ENCODE measurements at places on chromosomes 12 and 14.

DNA sequence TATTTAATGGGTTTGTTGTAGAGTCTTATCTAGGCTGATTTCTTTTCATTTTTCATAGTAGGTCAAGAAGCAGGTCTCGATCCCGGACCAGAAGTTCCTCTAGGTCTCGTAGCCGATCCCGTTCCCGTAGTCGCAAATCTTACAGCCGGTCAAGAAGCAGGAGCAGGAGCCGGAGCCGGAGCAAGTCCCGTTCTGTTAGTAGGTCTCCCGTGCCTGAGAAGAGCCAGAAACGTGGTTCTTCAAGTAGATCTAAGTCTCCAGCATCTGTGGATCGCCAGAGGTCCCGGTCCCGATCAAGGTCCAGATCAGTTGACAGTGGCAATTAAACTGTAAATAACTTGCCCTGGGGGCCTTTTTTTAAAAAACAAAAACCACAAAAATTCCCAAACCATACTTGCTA is 4.2 kb downstream of the SRSF5 start:
- no peak for DNase-seq

DNA sequence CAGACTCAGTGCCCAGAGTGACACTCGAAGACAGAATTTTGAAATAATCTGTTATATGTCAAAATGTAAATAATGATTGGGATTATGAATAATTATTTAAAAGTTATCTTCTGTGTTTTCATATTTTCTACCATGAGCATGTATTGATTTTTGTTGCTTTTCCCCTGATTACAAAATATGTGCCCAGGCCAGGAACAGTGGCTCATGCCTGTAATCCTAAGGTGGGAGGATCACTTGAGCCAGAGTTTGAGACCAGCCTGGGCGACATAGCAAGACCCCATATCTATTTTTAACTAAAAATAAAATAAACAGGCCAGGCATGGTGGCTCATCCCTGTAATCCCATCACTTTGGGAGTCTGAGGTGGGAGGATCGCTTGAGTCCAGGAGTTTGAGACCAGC is 13.5 kb downstream of the PSMA6 start:
- DNase-seq, result no peak

DNA sequence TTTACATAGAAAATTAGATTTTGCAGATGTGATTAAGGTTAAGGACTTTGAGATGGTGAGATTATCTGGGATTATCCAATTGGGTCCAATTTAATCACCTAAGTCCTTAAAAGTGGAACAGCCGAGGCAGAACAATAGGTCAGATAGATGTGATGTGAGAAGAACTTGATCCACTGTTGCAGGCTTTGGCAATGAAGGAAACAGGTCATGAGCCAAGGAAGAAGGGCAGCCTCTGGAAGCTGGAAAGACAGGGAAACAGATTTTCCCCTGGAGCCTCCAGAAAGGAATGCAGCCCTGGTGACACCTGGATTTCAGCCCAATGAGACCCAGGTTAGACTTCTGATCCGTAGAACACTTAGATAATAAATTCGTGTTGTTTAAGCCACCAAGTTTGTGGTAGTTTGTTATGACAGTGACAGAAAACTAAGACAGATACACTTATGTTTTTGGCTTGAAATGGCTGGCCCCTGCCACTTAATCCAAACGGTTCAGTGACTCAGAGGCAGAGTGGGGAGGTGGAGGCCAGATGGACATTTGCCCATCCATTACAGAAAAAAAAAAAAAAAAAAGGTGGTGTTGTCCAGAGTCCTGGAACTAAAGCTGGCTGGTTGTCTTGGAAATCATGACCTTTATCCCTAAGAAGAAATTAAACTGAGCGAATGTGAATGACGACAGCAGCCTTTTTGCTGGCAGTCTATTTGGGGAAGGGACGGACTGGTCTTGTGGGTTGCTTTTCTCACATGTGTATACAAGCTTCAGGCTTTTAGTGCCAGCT is 181.9 kb upstream of the NRXN3 start:
- no peak for DNase-seq

- peak; percentile 79 for DNase-seq
Observed at GRCh38 chr12:98503342-98503591, 12.1 kb upstream of the TMPO start.

GRCh38 chr14:100143934-100144333 is 15.5 kb downstream of the DEGS2 start:
- no peak for DNase-seq

DNA sequence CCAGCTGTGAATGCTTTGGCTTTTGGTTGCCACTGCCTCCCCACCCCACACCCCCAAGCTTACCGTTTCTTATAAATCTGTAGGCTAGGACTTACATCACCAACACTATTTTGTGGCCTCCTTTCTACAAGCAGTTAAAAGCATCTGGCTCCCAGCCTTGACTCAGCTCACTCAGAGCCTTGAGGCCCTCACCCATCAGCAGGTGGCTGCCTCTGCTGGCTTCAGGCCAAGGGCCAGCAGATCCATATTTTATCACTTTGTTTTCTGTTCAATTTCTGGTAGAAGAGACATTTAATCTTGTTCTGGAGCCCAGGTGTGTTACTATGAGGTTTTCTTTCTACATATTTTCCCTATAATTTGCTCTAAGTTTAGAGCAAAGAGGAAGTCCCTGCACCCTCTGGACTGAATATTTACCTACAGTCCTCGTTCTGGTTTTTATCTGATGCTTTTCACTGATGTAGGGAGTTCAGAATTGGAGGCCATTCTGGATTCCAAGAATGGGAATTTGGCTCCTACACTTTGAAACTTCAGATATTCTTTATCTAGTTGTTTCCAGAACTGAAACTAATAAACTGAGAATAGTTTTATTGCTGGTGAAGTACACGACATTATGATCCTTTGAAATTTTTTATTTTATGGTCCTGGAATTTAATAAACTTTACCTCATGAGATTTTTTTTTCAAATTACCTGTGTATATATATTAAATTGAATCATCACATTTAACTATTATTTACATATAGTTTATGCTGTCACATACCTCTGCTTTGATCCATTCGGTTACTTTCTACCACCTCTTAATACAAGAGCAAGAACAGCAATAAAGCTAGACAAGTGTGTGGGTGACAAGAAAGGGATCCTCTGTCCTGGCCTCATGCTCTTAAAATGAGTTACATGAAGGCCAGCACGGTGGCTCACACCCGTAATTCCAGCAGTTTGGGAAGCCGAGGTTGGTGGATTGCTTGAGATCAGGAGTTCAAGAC is 22.2 kb downstream of the PLBD1 start:
- DNase-seq, result no peak

DNA sequence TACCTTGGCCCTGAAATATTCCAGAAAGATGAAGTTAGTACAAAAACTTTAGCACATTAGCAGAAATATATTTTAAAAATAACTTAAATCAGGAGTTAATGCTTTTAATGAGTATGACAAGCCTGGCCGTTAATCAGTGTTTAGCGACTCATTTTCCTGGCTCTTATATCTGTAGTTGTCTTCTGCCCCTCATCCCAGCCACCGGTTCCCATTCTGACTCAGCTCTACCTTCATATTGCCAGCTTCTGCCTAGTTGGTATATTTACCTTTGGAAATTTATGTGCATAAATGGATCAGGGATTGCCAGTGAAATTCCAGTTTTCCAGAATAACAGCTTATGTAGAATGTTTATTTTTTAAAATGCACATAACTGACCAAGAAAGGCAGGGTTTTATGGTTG is 79.9 kb downstream of the ERGIC2 start:
- no peak for DNase-seq

- DNase-seq, result no peak
Observed at GRCh38 chr14:76133103-76133502, 18.6 kb upstream of the GPATCH2L start.

DNA sequence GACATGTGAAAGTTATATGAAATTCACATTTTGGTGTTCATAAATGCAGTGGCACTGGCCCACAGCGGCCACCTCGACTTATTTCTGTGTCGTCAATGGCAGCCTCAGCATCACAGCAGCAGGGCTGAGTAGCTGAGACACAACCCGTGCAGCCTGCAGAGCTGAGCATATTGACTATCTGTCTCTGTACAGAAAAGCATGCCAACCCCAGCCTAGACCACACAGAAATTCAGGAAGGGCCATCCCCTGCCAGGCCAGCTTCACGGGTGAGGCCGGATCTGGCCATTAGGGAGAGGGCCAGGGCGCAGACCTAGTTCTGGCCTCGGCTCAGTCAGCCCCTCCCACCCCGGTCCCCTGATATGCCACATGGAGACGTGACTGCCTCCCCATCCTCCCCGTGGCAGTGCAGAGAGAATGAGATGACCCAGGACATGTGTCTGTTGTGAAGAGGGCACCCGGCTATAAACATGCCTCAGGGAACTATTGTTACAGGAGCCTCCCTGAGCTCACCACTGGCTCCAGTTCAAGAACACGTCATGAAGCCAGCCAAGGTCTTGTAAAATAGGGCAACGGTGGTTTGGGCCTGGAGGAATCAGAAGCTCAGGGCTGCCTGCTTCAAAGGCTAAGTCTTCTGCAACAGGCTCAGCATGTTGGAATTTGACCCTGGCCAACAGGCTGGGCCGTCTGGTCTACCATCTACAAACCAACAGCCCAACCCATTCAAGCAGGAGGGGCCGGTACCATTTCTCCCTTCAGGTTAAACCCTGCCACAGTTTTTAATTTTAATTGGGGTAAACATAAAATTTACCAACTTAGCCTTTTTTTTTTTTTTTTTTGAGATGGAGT is 25.5 kb downstream of the SCARB1 start:
- no peak for DNase-seq

DNA sequence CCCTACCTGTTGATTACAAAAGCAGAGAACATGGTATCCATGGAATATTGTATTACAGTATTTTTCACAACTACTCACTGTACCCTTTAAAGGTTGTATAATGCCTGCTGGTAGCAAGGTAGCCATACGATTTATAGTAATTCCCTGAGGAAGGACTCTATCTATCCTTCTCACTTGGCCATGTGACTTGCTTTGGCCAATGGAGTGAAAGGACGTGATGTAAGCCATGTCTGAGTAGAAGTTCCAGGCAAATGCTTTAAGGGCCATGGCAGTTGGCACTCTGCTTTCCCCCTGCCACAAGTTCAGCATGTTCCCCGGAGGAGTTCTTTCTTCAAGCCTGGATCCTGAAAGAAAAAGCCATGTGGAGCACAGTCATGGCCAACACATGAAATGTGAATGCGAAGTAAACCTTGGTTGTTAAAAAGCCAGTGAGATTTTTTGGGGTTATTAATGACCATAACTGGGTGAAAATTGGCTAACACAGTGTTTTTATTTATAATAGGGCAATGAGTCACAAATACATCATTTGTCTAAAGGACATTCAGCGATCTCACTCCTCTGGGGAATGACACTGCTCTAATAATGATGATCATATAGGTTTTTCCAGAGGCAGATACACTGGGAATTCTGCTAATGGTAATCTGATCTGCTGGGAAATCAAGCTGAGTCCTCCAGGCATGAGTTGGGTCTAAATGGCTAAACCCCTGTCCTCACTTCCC is 67.4 kb upstream of the SLC38A2 start:
- no peak for DNase-seq

DNA sequence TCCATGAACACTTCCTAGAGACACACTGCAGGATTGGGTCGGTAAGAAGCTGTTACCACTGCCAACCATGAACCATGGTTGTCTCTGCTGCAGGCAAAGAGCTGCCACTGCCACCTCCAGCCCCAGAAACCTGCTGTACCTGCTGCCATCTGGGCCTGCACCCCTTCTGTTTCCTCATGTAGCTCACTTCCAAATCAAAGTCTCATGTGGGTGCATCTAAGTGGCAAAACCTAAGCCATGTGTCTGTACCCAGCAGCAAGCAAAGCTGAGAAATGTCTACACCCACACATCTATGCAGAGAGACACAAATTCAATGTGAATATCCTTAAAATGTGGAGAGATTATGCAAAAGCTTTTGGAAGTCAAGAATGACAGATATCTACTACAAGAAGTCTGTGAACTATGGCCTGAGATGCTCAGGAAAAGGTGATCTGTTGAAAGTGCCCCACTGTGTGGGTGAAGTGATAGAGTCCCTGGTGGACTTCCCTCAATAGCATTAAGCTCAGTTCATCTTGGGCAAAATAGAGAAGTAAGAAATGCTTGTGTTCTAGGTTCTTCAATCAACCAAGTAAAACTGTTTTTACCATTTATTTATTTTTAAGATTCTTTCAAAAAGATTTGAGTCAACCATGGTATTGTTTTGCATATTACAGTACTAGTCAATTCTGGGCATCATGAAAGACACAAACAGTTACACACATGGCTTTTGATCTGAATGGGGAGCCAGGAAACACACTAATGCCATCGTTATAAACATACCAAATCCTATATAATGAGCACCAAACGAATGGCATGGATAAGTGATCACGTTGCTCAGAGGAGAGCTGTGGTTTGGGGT is 64.4 kb downstream of the FOS start:
- DNase-seq, result no peak

DNA sequence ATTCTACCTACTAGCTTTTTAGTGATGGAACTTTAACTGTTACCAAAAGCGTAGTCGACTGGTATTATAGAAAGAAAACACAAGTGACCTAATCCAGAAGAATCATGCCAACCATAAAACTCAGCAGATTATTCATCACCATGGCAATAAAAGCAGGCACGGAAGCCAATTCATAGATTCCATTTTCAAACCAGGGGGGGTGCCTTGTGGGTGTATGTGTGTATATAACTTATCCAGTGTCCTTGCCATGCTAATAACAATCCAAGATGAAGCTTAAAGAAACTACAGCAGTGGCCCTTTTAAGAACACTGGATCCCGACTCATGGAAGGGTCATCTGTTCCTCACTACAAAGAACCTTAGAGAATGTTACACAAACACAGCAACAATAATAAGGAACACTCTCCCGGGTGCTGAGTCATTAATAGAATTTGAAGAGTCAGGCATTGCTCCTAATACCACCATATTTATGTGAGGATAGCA is 61.0 kb downstream of the EPS8 start:
- no peak for DNase-seq

GRCh38 chr14:44962334-44963043 is 499 bp downstream of the TOGARAM1 start:
- no peak for DNase-seq

DNA sequence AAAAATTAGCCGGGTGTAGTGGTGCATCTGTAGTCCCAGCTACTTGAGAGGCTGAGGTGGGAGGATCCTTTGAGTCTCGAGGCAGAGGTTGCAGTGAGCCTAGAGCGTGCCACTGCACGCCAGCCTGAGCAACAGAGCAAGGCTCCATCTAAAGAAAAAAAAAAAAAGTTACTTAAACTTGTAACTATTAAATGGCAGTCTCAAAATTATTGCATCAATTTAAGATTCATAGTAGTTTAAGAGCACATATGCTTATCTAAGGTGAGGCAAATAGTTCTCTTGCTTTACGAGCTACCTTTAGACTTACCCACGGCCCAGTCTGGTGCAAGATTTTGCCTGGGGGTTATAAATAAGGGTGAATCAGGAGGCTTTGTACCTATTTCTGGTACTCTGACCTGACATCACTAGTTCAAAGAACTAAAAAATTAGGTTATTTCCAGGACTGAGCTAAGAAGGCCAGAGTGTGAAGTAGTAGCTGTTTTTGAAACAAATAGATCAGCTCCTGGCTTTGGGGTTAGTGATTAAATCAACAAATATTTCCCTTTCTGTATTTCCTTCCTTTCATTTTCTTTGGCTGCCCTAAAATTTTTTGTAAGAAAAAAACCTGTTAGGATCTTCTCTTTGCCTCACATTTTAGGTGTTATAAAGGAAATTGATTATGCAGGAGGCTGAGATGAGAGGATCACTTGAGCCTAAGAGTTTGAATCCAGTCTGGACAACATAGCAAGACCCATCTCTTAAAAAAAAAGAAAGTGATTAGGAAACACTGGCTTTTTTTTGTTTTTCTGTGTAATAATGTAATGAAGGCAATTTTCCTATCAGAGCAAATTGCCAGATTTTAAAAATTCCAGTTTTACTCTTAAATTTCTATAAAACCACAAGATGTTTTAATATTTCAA is 3.6 kb downstream of the MGAT2 start:
- peak; percentile 76 for DNase-seq

- no peak for DNase-seq
Observed at GRCh38 chr12:3510597-3510996, 19.6 kb downstream of the PRMT8 start.
